Stimulated activated CD8-positive, alpha-beta memory T cell treated with anti-CD3 and anti-CD28 coated beads, Interleukin-4, amount 100 ng/mL, for 24 hours (primary cell): ENCODE measurements at places on chromosomes 7 and 10.

DNA sequence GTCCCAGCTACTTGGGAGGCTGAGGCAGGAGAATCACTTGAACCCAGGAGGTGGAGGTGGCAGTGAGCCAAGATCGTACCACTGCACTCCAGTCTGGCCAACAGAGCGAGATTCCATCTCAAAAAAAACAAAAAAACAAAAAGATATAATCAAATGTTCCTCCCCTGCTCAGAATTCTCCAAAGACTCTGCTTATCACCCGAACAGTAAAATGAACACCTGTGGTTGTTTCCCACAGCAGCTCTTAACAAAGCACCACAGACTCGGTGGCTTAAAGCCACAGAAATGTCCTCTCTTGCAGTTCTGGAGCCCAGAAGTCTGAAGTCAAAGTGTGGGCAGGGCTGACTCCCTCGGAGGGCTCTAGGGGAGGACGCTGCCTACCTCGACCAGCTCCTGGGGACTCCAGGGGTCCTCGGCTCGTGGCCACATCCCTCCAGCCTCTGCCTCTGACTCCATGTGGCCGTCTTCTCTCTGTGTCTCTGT, 4.1 kb upstream of the INTS1 start:
- no peak for DNase-seq

DNA sequence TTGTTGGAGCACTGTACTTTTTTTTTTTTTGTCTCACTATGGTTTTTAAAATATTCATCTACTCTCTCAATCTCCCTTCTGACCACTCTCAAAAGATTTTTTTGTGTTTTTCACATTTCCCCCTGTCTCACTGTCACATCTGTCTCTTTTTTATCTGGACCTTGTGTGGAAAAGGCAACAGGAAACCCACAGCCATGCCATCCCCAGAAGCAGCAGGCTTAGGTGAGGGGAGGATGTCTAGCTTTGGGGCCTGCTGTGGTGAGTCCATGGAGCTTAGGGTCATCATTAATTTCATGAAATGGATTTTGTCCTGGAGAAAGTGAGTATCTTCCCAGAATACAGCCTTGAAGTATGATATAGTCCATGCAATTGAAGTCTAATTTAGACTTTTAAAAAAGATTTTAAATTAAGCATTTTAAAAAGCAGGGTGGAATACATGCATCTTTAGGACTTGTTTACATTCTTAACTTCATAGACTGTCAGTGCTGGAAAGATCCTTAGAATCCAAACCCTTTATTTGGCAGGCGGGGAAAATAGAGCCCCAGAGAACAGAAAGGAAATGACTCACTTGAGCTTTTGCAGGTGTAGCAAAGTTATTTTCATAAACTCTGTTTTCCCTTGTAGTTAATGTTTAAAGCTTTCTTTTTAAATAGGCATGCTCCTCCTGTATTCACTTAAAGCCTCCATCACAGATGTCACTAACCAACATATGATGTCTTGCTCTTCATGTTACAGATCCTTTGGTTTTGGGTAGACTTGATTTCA, 25.1 kb downstream of the MINDY4 start:
- no peak for DNase-seq

DNA sequence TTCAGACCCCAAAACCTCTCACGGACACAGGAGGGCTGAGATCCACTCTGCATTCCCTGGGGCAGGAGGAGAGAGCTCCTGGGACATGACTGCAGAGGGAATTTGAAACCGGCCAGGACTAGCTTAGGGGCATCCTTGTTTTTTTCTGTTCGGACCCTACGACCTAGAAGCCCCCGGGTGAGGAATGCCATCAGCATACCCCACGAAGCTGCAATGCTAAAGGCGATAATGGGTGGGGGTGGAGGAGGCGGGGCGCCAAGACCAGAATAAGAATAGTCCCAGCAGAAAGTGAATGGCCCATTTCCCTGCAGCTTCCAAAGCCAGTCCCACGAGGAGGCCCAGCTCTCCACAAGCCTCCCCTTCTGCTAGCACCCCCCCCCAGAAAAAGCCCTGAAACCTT, 4.0 kb downstream of the PDGFA start:
- no peak for DNase-seq

- DNase-seq: no peak
Measured at GRCh38 chr7:107961405-107961804, 41.6 kb downstream of the LAMB1 start.

GRCh38 chr10:82554381-82554780, 679.4 kb downstream of the NRG3 start:
- no peak for DNase-seq
